Naive thymus-derived CD4-positive, alpha-beta T cell (primary cell): ENCODE measurements at places on chromosomes 1 and 21. TPM values are rescaled to one million over a fixed set of nuclear protein-coding genes. Genes with fewer than 3 reads are reported as not detected.
A peak's percentile ranks its signal among the peaks of the same experiment; 100 is the strongest.

GRCh38 chr1:182355723-182356098 is 35.9 kb downstream of the GLUL start:
- H3K4me1 ChIP-seq, result no peaks in the 10 kb centered on the region
- no peak for DNase-seq
- H3K4me3 ChIP-seq, result no peak overlapping the region
- no peak overlapping the region for H3K27ac ChIP-seq
- no peaks in the 10 kb centered on the region for H3K36me3 ChIP-seq

GRCh38 chr1:160744199-160744851 is 5.3 kb downstream of the SLAMF7 start:
- no peaks in the 10 kb centered on the region for H3K36me3 ChIP-seq
- peak overlapping the region; percentile 27 for H3K4me3 ChIP-seq
- DNase-seq, result no peak
- no peaks in the 10 kb centered on the region for H3K27me3 ChIP-seq
- peaks cover 29% of the 10 kb centered on the region for H3K4me1 ChIP-seq

DNA sequence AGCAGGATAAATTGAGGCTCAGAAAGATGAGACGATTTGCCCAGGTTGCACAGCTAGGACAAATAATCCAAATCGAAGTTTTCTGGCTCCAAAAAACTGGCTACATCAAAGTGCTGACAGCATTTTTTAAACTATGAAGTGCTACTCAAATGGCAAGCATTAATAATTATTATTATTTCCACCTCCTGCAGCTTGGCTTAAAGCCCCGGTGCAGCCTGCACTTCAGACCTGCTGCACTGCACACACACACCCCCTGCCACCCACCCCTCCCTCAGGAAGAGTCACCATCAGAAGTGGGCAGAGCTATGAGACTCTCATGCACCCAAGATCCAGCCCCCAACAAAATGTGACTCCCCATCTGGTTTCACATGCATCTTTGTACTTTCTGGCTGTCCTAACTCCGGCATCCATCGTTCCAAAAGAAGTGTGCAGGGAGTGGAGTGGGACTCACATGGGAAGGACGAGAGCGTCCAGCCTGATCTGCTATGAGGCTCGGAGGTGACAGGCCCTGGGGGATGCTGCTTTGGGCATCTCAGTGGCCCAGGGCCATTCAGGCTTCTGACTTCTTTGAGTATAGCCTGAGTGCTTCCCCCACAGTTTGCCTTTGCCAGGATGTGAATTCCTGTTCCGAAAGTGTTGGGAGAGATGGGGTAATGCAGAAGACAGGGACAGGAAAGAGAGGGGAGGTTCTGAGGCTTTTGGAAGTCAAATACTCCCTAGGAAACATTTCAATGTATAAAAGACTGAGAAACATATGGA is 65.0 kb upstream of the FAM20B start:
- H3K27me3 ChIP-seq, result no peaks in the 10 kb centered on the region
- no peak for DNase-seq
- H3K4me1 ChIP-seq, result no peaks in the 10 kb centered on the region
- H3K4me3 ChIP-seq, result no peak overlapping the region
- H3K27ac ChIP-seq, result no peak overlapping the region
- no peaks in the 10 kb centered on the region for H3K36me3 ChIP-seq

GRCh38 chr1:228825840-228826484 is 90.7 kb downstream of the RHOU start:
- H3K27me3 ChIP-seq, result no peaks in the 10 kb centered on the region
- H3K4me1 ChIP-seq, result peaks cover 12% of the 10 kb centered on the region
- no peak overlapping the region for H3K27ac ChIP-seq
- no peak for DNase-seq
- no peak overlapping the region for H3K4me3 ChIP-seq

DNA sequence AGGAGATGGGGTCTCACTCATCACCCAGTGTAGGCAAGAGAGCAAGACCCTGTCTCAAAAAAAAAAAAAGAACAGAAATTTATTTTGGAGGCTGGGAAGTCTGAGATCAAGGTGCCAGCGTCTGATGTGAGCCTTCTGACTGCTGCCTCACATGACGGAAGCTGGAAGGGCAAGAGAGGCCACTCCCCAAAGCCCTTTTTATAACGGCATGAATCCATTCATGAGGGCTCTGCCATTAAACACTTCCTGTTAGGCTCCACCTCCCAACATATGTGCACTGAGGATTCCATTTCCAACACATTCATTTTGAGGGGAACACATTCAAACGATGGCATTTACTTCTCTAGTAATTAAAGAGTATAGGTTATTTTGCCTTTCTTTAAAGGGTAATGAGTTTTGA is 50.9 kb upstream of the C1orf198 start:
- no peaks in the 10 kb centered on the region for H3K27me3 ChIP-seq
- H3K36me3 ChIP-seq, result peaks cover 71% of the 10 kb centered on the region
- no peak overlapping the region for H3K4me3 ChIP-seq
- H3K27ac ChIP-seq, result no peak overlapping the region

DNA sequence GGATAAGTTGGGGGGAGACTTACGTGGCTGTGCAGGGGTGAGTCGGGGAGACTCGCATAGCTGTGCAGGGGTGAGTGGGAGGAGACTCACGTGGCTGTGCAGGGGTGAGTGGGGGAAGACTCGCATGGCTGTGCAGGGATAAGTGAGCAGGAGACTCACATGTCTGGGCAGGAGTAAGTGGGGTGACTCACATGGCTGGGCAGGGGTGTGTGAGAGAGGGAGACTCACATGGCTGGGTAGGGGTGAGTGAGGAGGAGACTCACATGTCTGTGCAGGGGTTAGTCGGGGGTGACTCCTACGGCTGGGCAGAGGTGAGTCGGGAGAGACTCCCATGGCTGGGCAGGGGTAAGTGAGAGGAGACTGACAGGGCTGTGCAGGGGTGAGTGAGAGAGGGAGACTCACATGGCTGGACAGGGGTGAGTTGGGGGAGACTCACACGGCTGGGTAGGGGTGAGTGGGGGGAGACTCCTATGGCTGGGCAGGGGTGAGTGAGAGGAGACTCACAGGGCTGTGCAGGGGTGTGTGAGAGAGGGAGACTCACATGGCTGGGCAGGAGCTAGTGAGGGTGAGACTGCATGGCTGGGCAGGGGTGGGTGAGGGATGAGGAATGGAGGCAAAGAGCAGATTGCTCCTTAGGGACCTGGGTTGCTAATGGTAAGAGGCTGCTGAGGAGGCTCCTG is 56.0 kb upstream of the ABCG1 start:
- no peaks in the 10 kb centered on the region for H3K27me3 ChIP-seq
- no peak overlapping the region for H3K27ac ChIP-seq
- H3K4me1 ChIP-seq, result peaks cover 33% of the 10 kb centered on the region
- H3K4me3 ChIP-seq, result no peak overlapping the region

- no peaks in the 10 kb centered on the region for H3K27me3 ChIP-seq
- H3K4me1 ChIP-seq, result no peaks in the 10 kb centered on the region
- H3K4me3 ChIP-seq, result no peak overlapping the region
Measured at GRCh38 chr1:112522621-112523020, 13.9 kb downstream of the WNT2B start.

Gene FCRL4
- not detected for total RNA-seq

- H3K4me1 ChIP-seq, result no peaks in the 10 kb centered on the region
- no peaks in the 10 kb centered on the region for H3K27me3 ChIP-seq
- no peaks in the 10 kb centered on the region for H3K36me3 ChIP-seq
- H3K4me3 ChIP-seq, result no peak overlapping the region
Measured at GRCh38 chr1:220807726-220808125, 21.0 kb downstream of the MTARC1 start.

Gene TMEM269
- 0.42 TPM for total RNA-seq

Gene PRAMEF1
- total RNA-seq, result not detected
